ENCODE measurements at places on chromosomes 1 and 21.

DNA sequence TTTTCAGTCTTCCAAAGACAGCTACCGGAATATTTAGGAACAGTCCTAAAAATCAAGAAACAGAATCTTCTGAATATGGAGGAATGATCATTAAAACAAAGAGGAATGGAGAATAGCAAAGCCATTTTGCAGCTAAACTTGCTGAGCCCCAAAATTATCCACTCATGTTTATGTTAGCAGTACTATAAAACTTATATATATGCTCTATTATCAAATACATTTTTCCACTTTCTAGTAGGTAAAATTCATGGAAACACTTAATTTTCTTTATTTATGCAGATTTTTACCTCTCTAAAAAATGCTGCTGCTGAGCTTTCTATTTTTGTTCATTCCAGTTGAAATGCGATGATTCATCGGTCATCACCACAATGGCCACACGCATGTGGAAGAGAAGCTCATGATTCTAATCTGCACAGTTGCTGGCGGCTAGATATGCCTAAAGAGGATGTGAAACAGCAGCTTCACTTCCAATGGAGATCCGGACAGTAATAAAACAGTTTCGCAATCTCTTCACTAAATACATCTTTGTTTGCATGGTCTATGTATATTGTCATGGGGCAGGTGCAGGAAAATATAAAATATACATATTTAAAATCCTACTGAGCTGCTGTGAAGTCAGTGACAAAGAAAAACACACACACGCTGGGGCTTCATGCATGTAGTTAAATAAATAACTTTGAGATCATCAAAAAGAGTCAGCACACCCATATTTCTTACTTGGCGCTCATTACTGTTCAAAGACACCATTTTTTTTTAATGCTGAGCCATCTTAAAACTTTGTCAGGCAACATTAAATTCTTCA, 292.2 kb downstream of the SMYD3 start:
- no peak for DNase-seq

DNA sequence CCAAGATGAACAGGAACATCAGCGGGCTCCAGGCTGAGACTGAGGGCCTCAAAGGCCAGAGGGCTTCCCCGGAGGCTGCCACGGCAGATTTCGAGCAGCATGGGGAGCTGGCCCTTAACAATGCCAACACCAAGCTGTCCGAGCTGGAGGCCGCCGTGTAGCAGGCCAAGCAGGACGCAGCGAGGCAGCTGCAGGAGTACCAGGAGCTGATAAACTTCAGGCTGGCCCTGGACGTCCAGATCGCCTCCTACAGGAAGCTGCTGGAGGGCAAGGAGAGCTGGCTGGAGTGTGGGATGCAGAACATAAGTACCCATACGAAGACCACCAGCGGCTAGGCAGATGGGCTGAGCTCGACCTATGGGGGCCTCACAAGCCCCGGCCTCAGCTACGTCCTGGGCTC, 823.4 kb upstream of the NEGR1 start:
- no peak for DNase-seq

DNA sequence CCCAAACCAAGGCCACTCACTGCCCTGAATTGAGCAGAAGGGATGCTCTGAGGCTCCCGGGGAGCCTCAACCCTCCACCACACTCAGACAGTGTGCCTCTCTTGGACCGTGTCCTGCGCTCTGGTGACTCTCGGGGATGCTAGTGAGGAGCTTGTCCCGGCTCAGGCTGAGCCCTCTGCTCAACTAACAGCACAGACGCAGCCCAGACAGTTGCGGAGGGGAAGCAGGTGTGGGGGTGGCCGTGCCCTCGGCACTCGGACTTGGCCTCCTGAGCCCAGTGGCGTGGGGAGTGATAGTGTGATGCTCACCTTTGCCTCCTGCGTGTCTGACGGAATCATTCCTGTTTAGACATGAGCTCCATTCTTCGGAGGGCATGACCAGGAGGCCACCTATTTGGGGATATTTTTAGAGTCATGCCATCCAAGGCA, 15.4 kb upstream of the SLC19A1 start:
- no peak for DNase-seq

DNA sequence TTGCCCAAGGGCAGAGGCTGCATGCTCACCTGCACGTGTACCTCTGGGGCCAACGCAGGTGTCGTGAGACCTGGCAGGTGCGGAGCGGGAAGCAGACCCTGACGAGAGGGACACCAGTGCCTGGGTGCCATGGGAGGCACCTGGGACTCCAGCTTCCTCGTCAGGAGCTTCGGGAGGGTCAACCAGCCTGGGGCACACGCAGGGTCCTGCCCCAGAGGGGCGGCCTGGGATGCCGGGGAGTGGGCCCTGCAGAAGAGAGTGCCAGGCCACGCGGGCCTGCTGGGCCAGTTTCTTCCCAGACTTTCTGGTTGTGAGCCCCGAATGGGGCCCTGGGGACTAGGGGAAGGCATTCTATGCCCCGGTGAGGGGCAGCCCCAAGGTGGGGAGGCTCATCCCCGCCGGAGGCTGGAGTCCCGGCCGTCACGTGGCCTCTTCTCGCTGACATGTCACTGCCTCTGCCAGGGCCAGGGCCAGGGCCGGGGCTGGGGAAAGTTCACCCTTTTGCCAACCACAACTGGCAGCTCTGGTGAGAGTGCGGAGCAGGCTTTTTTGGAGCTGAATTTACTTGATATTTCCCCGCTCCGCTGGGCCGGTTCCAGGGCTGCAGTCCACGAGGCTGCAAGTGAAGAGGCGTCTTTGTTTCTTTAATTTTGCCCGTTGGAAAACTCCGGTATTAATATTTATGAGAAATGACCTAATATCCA, 38.5 kb upstream of the ACTRT2 start:
- no peak for DNase-seq

- DNase-seq, result no peak
Observed at GRCh38 chr1:243343970-243344937, 88.4 kb downstream of the SDCCAG8 start.

GRCh38 chr1:55399346-55399745, 184.2 kb upstream of the USP24 start:
- no peak for DNase-seq

DNA sequence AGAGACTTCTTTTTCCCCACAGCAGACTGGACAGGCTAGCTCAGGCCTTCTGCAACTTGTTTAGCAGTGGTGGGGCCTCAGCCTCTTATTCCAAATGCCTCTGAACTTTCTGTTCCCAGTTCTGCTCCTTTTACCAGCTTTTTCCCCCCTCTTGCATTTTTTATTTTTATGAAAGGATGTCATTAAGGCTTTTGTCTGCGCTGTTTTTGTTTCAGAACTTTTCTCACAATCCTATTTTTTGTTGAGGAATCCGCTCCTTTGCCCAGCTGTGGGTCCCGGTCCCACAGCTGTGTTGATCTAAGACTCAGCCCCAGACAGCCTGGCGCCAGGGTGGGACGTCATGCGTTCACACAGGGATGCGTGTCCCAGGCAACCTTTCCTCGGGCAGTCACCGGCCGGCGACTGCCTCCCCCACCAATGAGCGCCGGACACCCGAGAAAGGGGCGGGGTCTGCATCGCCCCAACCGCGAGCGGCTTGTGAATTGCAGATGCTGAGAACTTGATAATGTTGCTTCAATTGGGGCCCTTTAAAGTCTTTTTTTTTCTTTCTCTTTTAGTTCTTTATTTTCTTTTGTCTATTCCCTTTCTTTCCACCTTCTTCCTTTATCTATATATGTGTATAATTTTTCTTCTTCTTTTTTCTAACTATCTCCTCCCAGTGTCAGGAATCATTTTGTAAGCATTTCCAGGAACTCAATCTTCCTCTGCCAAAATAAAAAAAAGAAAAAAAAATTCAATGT, 3.0 kb upstream of the ID3 start:
- DNase-seq, result no peak

DNA sequence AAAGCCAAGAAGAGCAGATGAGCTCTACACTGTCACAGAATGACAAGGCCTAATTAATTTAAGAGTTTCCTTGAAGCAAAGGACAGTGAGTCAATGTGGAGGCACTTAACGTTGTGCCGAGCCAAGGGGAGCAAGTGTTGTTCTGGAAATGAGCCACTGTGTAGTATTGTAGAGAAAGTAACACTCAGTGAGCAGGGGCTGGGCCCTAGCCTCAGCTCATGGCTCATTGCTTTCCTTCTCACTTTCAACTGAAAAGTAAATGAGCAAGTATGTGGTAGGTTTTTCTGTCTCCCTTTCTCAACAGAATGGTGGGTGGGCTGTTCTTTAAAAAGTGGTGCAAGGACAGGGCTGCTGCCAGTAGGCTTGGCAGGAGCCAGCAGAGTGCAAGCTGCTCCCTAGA, 11.8 kb upstream of the KIAA0040 start:
- DNase-seq, result no peak

DNA sequence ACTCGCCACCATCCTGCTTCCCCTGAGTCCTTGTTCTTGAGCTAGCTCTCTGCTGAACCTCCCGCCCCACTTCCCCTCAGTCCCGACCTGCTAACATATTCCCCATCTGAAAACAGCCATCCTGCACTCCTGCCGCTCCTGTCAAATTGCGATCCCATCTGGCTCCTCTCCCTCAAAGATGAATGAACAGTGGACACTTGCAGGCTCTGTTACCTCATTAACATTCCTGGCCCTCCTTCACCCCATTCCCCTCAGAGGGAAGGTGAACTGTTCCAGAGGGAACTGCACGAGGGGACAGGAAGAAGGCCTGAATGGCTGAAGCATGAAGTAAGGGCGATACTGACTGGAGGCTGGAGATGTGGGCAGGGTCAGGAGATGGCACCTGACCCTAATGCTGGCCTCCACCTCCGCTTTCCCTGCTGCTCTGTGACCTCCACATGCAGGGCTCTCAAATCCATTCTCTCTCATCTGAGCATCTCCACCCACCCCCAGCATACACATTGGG, 7.4 kb upstream of the CELSR2 start:
- no peak for DNase-seq

- DNase-seq, result no peak
Observed at GRCh38 chr1:90579212-90579802, 137.8 kb downstream of the BARHL2 start.

All from stimulated activated CD4-positive, alpha-beta T cell treated with anti-CD3 and anti-CD28 coated beads, Interleukin-2, amount 100 ng/mL, for 4 hours (primary cell).